ENCODE measurements at places on chromosomes 12 and 14. TPM values are rescaled to one million over a fixed set of nuclear protein-coding genes. Genes with fewer than 3 reads are reported as not detected.

GRCh38 chr12:121581686-121582429 is 1.0 kb upstream of the KDM2B start:
- no peak for DNase-seq

GRCh38 chr14:67166450-67166853 is 22.8 kb upstream of the GARIN2 start:
- no peak for DNase-seq

- no peak for DNase-seq
Observed at GRCh38 chr12:132765361-132765760, 3.7 kb upstream of the ANKLE2 start.

DNA sequence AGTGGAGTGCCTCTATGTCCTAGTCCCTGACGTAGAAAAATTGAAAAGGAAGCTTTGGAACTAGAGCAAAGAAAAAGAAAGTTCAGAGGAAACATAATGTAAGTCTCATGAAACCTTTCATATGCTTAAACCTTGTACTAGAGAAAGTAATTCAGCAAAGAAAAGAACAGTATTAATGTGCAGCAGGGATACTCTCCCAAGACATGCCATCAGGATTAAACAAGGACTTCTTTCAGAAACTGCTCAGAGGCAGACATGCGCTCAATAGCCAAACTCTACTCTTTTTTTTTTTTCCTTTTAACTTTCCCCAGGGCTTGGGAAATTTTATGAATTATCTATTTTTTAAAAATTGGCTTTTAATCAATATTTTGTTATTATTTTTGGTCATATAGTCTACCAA is 7.1 kb upstream of the ASB8 start:
- DNase-seq = no peak

DNA sequence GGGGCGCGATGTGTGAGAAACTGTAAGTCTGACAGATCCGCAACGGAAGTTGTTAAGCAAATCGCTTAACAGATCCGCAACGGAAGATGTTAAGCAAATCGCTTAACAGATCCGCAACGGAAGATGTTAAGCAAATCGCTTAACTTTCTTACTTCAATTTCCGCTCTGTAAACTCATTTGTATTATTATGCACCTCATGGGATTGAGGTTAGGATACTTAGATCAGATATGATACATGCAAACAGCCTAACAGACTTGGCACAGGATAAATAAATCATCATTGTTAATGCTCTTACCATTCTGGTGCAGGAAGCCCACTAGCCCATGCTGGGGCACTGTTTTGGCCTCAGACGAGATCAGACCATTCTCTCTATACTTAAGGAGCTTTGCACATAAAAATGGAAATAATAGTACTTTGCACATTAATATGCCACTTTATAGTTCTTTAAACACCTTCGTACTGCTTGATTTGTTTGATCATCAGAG is 399 bp downstream of the NCAPD2 start:
- DNase-seq = no peak

- DNase-seq = no peak
Observed at GRCh38 chr14:72625689-72626088, 268.2 kb downstream of the DPF3 start.

- no peak for DNase-seq
Observed at GRCh38 chr12:96034621-96035282, 635 bp downstream of the LTA4H start.

GRCh38 chr14:102933618-102934231 is 11.3 kb downstream of the AMN start:
- no peak for DNase-seq

GRCh38 chr12:22551624-22552023 is 7.3 kb upstream of the C2CD5 start:
- DNase-seq = no peak

GRCh38 chr12:43795716-43796280 is 10.3 kb downstream of the TWF1 start:
- DNase-seq = no peak

- DNase-seq = no peak
Observed at GRCh38 chr14:95068521-95068920, 88.8 kb downstream of the DICER1 start.

- no peak for DNase-seq
Observed at GRCh38 chr14:90403065-90403464, 6.2 kb downstream of the CALM1 start.

DNA sequence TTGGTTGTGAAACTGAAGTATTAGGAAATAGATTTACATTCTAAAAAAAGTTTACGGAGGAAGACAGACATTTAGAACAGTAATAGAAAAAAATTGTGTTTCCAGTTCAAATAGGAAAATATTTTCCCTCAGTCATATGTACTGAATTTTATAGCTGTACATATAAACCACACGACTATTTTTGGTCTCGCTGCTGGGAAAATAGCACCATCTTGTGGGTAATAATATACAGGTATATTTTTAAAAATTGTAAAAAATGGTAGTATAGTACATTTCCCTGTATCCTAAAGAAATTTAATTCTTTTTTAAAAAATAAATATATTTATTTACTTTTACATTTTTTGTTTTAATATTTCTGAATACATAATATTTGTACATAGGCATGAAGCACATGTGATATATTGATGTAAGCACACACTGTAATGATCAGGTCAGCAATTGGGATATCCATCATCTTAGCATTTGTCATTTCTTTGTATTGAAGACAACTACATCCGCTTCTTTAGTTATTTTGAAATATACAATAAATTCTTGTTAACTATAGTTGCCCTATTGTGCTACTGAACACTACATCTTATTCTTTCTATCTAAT is 168.6 kb downstream of the ALX1 start:
- DNase-seq = no peak

DNA sequence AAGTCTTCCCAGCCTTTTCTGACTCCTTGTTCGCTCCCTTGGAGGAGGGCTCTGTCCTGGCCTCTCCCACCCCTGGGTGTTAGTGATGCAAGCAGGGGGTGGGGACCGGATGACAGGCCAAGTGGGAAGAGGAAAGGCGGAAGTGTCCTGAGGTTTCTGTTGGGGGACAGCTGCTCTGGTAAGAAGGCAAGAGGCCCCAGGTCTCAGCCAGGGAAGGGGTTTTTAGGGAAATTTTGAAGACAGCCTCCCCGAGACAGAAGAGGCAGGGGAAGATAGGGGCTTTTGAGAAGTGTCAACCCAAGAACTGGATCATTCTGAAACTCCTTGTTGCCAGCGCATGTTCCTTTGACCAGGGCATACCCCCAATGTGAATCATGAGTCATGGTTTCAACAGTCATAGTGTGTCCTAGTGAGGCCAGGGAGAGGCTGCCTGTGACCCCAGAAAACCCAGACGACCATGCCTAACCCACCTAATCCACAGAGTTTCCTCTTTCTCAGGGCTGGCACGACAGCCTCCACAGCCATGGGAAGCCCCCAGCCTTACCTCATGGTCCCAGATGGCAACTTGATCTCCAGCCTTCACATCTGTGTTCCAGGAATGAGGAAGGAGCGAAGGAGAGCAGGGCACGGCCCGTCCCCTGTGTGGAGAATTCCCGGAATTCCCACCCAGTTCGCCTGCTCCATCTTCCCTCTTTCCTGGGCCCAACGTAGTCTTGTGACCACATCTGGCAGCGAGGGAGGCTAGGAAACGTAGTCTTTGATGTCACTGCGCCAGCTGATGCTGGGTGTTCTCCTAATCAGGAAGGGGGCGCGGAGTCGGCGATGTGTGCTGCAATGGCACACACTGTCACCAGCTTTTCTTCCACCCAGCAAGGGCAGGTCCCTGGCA is 4.9 kb upstream of the GPR132 start:
- no peak for DNase-seq

DNA sequence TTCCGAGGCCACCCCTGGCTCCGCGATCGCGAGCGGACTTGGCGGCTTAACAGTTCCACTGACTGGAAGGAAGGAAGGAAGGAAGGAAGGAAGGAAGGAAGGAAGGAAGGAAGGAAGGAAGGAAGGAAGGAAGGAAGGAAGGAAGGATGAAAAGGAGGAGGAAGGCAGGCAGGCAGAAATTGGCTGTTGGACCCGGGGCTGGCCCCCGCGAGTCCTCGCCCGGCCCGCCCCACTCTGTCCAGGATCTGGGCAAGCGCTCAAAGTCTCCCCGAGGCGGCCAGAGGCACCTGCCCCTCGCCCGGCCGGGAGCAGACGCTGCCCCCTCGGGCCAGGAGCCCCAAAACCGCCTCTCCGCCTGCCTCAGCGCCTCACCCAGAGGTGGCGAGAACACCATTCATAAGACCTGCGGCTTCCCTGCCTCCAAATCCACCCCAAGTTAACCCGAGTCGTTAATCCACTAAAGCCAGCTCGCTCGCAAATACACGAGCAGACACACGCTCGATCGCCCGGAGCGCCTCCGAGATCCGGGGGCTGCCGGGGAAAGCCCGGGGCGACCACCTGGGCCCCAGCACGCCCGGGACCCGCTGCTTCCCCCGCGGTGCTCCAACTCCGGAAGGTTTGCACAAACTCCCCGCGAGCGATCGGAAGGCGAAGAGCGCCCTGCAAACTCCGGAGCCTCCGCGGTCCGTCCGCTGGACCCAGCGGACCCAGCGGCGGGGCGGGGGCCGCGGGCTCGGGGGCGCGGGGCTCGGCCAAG is 844 bp downstream of the DPF3 start:
- no peak for DNase-seq

GRCh38 chr14:77485256-77485655 is 13.4 kb downstream of the ISM2 start:
- no peak for DNase-seq

- no peak for DNase-seq
Observed at GRCh38 chr14:36452860-36453259, 67.2 kb downstream of the NKX2-1 start.

DNA sequence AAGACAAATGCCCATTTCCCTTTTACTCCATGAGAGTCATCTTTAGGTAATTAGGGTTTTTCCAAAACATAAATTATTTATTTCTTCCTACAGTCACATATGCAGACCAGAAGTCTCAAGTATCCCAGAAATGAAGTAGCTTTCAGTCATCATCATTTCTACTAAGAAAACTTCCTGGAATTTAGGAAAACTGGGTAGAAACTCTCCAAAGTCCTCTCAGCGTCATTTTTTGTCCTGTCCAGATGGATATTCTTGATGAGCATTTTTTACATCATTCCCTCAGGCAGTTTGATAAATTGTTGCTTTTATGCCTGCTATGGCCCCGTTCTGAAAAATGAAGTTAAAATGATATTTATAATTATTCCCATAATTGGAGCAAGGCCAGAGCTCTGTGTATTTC is 93.9 kb upstream of the DCN start:
- no peak for DNase-seq

DNA sequence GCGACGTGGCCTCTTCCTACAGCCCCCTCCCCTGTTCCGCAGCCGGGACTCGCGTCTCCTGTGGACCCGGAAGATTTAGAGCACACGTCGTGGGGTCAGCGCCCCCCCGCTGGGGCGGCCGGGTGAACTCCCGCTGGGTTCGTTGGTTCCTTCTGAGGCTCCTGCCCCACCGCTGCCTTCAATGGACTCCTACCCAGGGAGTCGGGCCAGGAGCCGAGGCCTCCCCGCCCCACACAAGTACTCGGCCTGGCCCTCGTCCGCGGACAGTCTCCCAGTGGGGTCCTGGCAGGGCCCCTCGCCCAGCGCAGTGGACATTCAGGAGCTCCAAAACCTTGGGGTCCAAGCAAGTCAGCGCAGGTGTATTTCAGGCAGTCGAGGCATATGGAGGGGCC is 1.2 kb downstream of the MMP17 start:
- DNase-seq = no peak

- DNase-seq = no peak
Observed at GRCh38 chr14:59836116-59836515, 34.5 kb downstream of the RTN1 start.

GRCh38 chr14:59116984-59117415 is 71.5 kb upstream of the DAAM1 start:
- DNase-seq = no peak

DNA sequence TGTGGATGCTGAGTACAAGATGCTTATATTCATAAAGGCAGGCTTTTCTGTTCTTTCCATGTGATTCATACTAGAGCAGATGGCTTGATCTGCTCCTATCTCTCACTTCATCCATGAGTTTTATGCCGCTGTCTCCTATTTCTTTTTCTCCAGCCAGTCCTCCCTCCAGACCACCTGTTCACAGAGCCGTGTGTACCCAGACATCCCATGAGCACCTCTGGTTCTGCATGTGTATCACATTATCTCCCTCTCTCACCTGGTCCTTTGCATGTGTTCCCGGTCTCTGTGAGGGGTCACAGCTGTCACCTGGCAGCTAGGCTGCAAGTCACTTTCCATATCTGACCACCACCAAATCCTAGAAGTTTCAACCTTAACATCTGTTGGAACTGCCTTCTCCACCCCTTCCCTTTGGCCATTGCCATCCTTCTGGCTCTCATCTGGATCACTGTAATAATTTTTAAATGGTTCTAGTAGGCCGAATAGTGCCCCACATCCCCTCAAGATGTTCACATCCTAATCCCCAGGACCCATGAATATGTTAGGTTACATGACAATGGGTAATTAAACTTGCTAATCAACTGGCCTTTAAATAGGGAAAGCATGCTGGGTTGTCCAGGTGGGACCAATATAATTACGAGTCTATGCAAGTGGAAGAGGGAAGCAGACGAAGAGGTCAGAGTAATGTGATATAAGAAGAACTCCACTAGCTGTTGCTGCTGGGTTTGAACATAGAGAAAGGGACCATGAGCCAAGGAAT is 168.1 kb downstream of the SNAPC1 start:
- DNase-seq = no peak

DNA sequence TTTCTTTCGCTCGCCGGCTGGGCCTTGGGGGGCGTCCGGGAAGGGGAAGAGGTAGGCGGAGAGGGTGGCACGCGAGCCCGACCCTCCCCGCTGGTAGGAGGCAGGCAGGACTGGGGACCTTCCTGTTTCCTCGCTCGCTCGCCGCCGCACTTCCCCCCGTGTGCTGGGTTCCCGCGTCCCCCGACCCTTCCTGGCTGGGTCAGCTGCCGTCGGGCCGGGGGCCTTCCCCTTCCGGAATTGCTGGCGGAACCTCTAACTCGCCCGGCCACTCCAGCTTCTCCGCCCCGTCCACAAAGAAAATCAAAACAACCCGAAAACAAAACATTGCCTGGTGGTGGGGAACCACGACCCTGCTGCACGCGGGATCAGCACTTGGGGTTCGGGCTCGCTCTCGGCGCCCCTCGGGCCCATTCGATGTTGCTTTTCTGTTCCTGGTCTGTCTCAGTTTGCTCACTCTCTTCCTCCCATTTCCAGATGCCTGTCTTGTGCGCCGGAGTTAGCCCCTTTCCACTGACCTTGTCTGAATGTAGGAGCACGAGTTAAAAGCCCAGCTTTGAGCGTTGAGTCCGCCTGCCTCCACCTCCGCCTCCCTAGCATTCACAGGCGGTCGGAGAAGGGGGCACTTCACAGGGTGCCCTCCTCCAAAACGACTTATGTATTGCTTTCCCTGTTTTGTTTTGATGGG is 581 bp downstream of the PAPOLA start:
- peak; percentile 24 for DNase-seq

ITGA7 gene
- polyA plus RNA-seq = 40.6 TPM

RNU4-1 gene
- not detected for polyA plus RNA-seq

BATF gene
- 1.3 TPM for polyA plus RNA-seq

USP44 gene
- polyA plus RNA-seq = 3.4 TPM

SPIC gene
- polyA plus RNA-seq = not detected

ACSS3 gene
- polyA plus RNA-seq = 21.2 TPM

KIF26A gene
- 13.9 TPM for polyA plus RNA-seq

RNASE3 gene
- 0.57 TPM for polyA plus RNA-seq

BDKRB2 gene
- polyA plus RNA-seq = 3.3 TPM

HECTD4 gene
- polyA plus RNA-seq = 69.9 TPM

ITPR2 gene
- polyA plus RNA-seq = 12.1 TPM

LRTM2 gene
- polyA plus RNA-seq = 0.35 TPM

NGB gene
- polyA plus RNA-seq = not detected

GPR84 gene
- 0.11 TPM for polyA plus RNA-seq

C12orf42 gene
- not detected for polyA plus RNA-seq

HOTAIR gene
- polyA plus RNA-seq = 2.7 TPM

GPRC5D gene
- polyA plus RNA-seq = 0.75 TPM

TMEM106C gene
- polyA plus RNA-seq = 140 TPM

All from left renal pelvis (tissue), 4 donors.